BE2C (cell line): ENCODE measurements at places on chromosomes 11 and 22.

DNA sequence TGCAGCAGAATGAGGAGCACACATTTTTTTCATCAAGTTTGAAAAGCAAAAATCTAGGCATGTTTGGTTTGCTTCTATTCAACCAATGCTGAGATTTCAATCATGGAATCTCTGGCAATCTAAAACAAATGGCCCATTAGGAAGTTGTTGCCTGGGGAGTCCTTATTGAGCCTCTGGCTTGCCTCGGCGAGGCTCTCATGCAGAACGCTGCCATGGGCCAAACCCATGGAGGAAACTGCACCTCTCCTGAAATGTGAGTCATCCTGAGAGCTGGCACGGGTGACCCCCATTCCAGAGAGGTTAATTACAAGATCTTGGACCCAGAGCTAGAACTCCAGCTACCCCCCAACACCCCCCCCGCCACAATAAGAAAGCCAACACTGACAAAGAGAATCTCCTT, 80.7 kb downstream of the MN1 start:
- peak; percentile 25 for DNase-seq

- peak; percentile 69 for DNase-seq
Measured at GRCh38 chr22:25668437-25668836, 73.6 kb upstream of the MYO18B start.

DNA sequence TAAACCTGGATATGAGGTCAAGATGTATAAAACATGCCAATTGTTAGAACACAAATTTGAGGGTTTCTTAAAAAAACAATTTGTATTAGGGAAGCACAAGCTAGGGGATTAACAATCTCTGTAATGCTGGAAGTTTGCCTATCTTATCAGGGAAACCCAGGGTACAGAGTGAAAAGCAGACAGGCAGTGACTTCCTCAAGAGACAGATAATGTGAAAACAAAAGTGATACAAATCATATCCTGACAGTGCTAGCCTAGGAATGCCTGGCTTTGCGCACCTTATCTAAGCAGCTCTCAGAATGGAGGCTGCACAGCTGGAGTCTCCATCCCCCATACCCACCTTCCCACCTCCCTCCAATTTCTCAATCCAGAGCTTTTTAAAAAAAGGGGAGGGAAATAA, 22.5 kb upstream of the RBX1 start:
- DNase-seq = peak; percentile 19

- DNase-seq = no peak
Measured at GRCh38 chr11:86632499-86633269, 39.7 kb downstream of the ME3 start.

DNA sequence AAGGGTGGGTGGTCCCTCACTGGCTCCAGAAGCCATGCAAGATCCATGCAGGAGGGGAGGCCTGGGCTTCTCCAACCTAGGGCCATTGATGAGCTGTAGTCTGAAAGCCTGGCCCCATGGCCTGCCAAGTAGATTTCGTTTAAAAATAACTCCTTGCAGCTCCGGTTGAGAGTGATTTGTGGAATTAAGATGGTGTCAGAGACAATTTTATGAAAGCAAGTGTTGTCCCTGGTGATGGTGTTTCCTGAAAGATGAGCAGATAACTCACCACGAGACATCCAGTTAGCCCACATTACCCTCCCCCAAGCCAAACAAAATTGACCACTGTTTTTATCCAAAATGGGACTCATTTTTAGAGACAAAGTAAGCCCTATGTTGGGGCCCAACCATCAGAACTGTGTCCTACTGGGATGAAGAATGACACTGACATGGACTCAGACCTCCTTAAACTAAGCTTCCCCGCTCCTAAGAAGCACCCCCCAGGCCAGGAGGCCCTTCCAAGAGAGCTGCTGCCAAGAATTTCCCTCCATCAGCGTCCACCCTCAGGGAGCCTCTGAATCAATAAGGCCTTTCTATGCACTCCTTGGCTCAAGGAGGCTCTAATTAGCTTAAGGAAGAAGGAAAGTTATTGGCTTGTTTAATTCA, 174.2 kb upstream of the NCAM1 start:
- no peak for DNase-seq

DNA sequence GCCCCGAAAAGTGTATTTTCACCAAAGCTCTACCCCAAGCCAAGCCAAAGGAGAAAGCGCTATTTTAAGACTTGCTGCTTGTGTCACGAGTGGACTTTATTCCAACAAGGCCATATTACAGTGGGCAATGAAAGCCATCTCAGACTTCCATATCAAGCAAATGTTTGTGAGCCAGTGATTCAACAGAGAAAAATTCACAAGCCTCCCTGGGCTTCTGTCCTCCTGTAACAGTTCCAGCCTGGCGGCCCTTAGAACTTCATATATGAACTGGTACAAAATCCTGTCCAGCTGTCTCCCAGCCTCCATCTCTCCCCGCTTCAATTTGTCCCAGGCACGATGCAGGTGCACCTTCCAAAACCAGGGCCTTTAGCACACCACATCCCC, 11.2 kb downstream of the LARGE1 start:
- DNase-seq = no peak

DNA sequence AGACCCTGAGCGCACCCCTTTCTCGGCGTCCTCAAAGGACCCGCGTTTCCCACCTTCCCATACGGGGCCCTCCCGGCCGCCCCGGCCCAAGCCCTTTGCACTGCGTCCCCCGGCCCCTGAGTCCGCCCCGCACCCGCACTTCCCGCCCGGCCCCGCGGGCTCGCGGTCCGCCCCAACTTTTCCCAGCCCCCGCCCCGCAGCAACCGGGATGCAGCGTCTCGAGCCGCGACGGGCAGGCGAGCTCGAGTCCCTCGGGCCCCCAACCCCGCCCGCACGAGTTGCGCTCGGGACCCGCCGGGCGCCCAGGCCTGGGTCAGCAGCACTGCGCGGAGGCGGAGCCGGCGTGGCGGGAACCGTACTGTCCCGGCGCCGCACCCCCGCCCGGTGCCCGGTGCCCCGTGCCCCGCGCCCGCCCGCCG, 371 bp downstream of the SMCO4 start:
- no peak for DNase-seq

GRCh38 chr11:33835143-33835878, 56.6 kb downstream of the LMO2 start:
- DNase-seq = no peak

DNA sequence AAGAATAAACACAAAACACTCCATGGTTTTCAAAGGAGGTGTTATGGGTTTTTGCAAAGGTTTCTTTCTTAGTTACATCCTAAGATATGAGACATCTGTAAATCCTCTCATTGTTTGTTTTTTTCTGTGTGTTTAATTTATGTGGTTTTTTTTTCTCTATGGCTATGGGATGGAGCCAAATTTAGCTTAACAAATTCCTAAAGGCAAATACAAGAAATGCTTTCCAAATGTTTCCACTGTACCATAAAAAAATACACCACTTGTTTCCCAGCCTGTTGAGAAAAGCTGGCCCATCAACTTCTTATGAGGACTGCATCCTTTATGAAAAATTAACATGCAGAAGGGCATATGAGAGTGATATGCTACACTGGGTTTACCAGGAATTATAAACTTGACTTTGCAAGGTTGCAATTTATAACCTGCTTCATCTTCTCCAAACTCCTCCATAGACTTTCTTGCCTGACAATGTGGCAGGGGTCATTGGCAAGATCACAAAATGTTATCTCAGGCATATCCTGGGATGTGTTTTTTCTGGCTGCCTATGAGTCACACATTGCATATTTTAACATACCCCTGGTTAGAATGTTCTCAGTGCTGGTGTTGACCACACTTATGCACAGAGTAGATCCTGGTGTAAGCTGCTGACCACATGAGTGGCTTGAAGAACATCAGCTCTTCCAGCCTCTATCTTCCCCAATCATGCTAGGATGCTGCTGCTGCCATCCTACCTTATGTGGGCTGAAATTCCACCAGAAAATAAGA, 137.6 kb upstream of the TTC12 start:
- DNase-seq = no peak

- peak; percentile 36 for DNase-seq
Measured at GRCh38 chr11:133950874-133951326, 5.9 kb downstream of the IGSF9B start.

DNA sequence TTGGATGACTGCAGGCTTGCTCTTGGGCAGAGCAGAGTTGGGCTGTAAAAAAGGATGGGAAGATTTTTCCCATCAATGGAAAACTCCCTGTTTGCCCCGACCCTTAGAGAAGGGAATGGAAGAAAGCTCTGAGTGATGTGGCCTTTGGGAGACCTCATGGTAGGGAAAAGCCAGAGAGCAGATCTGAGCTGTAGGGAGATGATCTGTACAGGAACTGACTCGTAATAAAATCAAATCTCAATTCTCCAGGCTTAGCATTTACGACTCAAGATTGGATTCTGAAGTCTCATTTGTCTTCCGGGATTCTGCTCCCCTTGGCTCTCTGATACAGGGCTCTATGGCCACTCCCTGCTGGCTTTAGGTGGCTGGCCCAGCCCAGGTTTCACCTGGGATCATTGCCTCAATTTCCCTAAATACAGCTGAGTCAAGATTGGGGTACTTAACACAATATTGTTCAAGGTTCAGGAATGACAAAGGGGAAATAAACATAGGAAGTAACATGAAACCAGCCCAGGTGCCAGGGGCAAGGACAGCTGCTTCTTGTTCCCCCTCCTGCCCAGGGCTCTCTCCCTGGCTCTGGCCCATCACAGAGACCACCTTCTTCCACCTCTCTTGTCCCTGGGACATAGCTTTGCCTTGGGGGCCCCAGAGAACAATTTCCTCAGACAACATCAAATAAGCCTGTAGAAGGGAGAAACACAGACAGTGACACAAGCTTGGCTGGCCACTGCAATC, 38.4 kb upstream of the THY1 start:
- DNase-seq = no peak

DNA sequence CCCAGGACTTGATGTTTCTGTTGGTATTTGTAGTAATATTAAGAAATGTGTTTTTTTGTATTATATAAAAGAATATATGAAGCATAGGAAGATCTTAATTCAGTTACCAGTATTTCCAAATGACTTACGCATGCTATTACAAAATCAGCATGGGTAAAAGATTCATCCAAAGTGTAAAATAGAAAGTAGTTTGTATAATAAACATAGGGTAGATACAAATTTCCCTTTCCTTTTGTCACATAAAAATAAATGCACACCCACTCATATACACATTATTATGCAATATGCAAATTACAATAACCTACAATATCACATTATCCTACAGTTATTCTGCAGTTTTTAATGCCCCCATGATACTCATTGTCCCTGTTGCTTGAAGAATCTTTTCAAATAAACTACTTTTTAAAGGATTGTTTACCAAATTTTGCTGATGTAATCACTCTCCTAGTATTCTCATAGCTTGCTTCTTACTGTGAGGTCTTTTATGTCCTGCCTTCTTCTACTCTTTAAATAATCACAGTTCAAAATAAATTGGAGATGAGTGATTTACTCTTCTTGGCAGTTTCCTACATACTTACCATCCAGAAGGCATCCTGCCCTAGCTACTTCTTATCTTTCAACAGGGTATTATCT, 244.0 kb downstream of the CASP12 start:
- DNase-seq = no peak

GRCh38 chr11:2325719-2326118, 23.9 kb downstream of the TSPAN32 start:
- DNase-seq = no peak

DNA sequence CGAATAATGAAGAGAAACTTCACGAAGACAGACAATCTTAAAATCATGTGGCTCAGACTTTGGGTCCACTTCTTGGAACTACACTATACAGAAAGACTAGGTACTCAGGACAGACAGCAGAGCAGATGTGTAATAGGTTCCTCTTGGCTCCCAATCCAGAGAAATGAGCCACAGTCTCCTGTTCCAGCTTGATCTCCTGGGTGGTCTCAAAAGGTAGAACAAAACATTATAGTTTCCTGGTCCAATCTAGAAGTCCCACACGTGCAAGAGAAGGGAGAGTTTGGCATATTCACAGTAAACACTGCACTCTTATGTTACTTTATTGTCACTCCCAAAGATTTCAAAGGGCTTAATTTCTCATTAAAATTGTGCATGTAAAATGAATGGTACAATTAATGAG, 134.5 kb upstream of the FIBIN start:
- DNase-seq = no peak

GRCh38 chr11:78079232-78080083, at the start of gene NDUFC2:
NDUFC2 (minus strand) TSS chr11:78079862; CDS start chr11:78079744, 118 bp downstream.
- peak; percentile 84 for DNase-seq

DNA sequence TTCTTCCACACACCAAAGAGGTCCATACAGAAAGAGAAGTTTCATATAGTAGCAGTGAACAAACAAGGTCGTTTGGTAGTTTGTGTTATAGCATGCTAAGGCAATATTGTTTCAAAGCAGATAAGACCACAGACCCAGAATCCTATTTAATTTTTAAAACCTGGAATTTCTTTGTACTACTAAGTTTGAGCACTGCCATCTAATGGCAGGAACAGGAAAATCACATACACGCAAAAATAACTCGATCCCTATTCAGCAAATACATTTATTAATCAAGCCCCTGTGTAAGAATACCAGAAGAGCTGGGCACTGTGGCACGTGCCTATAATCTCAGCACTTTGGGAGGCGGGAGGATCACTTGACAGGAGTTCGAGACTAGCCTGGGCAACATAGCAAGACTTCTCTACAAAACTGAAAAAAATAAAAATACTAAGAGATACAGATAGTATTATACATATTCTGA, 2.9 kb upstream of the BTBD10 start:
- DNase-seq = peak; percentile 8

DNA sequence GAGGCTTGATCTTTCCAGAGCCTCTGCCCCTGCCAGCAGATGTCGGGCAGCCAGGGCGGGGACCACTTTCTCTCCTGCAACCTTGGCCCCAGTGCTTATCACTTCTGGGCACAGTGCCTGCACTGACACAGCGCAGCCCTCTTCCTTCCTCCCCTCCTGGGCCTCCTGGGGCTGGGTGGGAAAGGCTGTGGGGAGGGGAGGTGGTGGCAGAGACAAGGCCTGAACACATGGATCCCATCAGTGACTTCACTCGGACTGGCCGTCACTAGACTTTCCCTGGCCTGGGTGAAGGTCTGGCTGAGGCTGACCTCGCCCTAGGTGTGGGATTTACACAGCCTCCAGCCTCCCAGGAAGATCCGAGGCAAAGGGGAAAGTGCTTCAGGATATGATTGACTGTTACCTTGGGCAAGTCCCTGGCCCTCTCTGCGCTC, 68.1 kb downstream of the LRRC32 start:
- DNase-seq = peak; percentile 82

- no peak for DNase-seq
Measured at GRCh38 chr11:31770011-31770700, 41.0 kb downstream of the PAX6 start.

DNA sequence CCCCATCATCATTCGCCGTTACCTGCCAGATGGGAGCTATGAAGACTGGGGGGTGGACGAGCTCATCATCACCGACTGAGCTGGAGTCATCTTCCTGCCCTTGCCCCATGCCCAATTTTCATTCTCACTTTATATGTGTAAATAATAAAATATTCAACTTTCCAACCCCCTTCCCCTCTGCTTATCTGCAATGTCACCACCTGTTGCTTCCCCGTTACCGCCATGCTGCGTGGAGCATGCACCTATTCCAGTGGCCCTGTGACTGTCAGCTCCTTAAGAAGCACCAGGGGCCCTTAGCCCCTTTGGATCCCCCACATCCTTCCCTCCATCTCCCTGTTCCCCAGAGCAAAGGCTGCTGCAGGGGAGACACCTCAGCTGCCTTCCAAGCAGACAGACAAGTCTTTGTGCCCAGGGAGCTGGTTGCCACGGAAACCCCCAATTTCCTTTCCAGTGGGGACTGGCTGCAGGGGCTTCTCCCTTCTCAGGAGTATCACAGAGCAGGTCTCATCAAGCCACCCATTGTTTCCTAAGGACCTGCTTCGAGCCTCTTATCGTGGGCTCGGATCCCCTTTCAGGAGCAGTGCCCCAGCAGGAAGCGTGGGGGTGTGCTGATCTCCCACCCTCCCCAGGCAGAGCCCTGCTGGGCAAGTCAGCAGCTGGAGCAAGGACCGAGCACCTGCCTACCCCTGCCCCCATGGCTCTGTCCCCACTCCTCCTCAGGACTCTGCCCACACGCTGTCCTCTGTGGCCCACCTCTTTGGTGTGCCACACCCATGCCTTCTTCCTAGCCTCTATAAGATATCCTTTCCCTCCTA, 14.3 kb downstream of the POLR2F start:
- DNase-seq = no peak
